GM23338 (cell line): ENCODE measurements at places on chromosomes 2 and 18.

GRCh38 chr2:11955314-11955713 lies 208.9 kb downstream of the LPIN1 start:
- H3K27me3 ChIP-seq = no peaks in the 10 kb centered on the region
- H3K4me3 ChIP-seq = no peak overlapping the region
- H3K36me3 ChIP-seq = no peaks in the 10 kb centered on the region
- no peak for DNase-seq

DNA sequence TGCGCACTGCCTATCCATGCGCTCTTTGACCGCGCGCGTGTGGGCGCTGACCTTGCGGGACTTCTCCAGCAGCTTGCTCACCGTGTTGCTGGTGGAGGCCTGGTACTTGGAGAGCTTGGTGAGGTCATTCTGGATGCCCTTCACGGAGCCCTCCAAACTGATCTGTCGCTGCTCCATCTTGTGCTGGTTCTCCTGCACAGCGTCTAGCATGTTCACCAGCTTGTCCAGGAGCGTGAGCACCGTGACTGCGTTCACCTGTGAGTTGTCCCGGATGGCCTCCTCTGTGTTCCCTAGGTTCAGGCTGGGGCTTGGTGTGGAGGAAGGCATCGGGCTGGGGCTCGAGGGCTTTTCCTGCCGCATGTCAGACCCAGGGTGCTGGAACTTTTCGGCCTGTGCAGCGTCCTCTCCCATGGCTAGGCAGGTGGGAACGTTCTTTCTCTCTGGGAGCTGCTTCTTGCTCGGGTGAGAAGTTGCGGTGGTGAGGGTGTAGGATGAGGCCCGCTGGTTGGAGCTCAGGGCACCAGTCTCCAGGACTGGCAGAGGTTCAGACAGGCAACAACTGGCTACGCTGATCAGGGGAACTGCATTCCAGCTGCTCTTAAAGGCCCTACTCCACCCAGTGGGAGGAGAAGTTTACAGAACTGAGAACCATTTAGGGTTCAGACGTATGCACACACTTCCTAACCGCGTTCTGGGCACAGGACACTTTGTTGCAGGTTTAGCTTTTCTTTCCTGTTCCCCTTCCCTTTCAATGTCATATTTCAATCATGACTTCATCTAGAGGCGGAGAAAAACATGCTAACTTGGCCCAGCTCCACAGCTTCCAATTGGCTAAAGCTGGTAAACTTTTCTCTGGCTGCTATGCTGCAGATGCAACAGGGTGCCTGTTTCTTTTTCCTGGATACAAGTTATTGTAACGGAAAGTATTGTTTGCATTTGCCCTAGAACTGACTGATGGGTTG lies at the start of gene CAVIN2:
Gene CAVIN2, minus strand, starts transcription at position 574 of the 962 bp plus-strand sequence. Its CDS starts 163 bp downstream, at position 411.
- H3K27me3 ChIP-seq = no peaks in the 10 kb centered on the region
- peaks cover 37% of the 10 kb centered on the region for H3K4me1 ChIP-seq
- no peaks in the 10 kb centered on the region for H3K36me3 ChIP-seq
- DNase-seq = no peak
- H3K27ac ChIP-seq = no peak within 1 kb of the TSS

DNA sequence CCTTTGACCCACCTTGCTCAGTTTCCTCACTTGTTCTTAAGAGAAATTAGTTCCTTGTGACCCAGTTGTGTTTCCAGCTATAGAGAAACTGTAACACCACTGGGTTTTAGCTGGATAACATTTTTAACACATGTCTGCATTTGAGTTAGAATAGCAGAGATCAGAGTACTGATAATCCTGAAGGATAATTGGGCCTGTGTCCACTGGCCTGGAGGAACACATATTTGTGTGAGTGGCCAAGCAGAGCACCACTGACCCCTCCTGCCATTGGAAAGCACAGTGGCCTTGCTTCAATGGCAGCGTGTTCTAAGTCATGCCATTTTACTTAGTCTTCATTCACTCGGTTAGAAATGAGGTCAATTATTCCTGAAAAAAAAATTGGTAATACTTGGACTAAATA lies 42.6 kb downstream of the PKP4 start:
- H3K36me3 ChIP-seq = no peaks in the 10 kb centered on the region
- no peak overlapping the region for H3K27ac ChIP-seq
- peaks cover 26% of the 10 kb centered on the region for H3K4me1 ChIP-seq
- H3K4me3 ChIP-seq = no peak overlapping the region
- DNase-seq = no peak
- no peaks in the 10 kb centered on the region for H3K27me3 ChIP-seq

DNA sequence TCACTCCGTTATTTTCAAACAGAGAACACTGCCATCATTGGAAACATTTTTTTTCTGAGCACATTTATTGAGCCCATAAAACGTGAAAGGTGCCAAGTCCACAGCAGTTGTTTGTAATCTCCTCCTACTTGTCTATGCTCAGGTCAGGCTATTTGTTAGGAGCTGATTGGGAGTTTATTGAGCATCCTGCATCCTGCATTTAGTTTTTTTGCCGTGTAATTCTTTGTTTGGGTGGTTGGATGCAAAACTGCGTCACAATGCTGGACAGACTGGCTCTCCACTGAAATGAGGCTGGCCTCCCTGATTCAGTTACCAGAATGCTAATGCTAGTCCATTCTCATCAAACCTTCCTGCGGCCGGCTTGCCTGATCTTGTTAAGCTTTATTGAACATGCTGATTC lies 71.4 kb downstream of the RAPGEF4 start:
- H3K36me3 ChIP-seq = no peaks in the 10 kb centered on the region
- no peak overlapping the region for H3K4me3 ChIP-seq
- H3K4me1 ChIP-seq = no peaks in the 10 kb centered on the region
- no peak overlapping the region for H3K27ac ChIP-seq

- no peak overlapping the region for H3K4me3 ChIP-seq
- peaks cover 5% of the 10 kb centered on the region; the same call in 1 of the 2 replicates for H3K4me1 ChIP-seq
- no peak for DNase-seq
- H3K27me3 ChIP-seq = no peaks in the 10 kb centered on the region
- no peaks in the 10 kb centered on the region for H3K36me3 ChIP-seq
These were observed 274.5 kb upstream of the PXDN start for GRCh38 chr2:2018713-2019410.

GRCh38 chr18:13241083-13241892 lies 22.7 kb downstream of the LDLRAD4 start:
- H3K27me3 ChIP-seq = no peaks in the 10 kb centered on the region
- H3K36me3 ChIP-seq = no peaks in the 10 kb centered on the region
- no peak for DNase-seq
- no peaks in the 10 kb centered on the region for H3K4me1 ChIP-seq
- no peak overlapping the region for H3K27ac ChIP-seq

GRCh38 chr2:23135481-23136100 lies 249.4 kb upstream of the KLHL29 start:
- peaks cover 10% of the 10 kb centered on the region for H3K4me1 ChIP-seq
- H3K27ac ChIP-seq = 0 out of 2 replicates have a peak overlapping the region, but pooled peaks have one; percentile 8
- no peaks in the 10 kb centered on the region for H3K36me3 ChIP-seq
- H3K27me3 ChIP-seq = no peaks in the 10 kb centered on the region
- no peak overlapping the region for H3K4me3 ChIP-seq
- peak; percentile 41 for DNase-seq

DNA sequence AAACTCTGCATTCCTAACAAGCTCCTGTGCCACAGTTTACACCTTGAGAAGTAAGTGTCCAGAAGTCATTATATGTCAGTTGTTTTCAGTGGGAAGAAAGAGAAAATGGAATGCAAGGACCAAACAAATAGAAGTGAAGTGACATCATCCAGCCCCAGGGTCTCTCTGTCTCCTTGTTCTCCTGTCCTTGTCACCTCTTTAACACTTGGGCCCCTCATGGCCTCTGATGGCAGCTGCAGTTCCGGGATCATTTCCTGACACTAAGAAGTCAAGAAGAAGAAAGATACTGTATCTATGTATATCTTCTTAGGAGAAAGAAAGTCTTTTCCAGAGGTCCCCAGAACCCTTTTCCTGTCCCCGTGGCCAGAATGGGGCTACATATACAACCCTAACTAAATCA lies 2.8 kb upstream of the CFAP221 start:
- H3K27ac ChIP-seq = no peak overlapping the region
- H3K36me3 ChIP-seq = no peaks in the 10 kb centered on the region
- H3K4me3 ChIP-seq = no peak overlapping the region
- H3K27me3 ChIP-seq = peaks cover 15% of the 10 kb centered on the region

DNA sequence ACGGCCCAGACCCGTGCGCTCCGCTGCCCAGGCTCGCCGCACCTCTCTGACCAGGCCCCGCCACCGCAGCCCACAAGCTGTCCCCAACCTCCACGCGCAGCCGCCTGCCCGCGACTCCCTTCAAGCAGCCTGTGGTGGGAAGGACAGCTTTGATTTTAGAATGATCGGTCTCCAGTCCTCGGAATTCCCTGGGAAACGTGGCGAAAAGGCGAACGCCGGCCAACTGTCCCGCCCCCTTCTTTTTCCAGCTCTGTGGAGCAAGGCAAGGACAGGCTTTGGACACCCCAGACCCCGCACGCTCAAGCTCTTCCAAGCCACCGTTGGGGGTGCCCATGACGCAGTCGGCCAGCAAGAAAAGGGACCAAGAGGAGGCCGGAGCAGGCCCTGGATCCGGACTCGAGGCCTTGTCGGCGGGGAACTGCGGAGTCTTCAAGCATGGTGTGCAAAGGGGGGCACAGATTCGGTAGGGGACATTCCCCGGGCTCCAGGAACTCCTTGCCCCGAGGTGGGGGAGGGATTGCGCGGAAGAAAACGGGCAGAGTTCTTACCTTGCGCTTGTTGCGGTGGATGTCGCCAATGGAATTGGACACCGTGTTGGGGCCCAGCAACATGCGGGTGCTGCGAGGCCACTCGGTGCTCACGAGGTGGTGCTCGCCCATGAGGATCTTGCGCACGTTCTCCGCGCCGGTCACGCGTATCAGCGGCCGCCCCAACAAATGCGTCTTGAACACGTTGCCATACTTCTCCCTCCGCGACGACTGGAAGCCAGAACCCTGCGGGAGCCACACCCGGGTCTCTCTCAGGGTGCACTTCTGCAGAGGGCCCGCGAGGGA lies 4.0 kb downstream of the CYP26B1 start:
- no peaks in the 10 kb centered on the region for H3K36me3 ChIP-seq
- H3K4me1 ChIP-seq = peaks cover 30% of the 10 kb centered on the region
- H3K27ac ChIP-seq = no peak overlapping the region
- DNase-seq = peak; percentile 42

DNA sequence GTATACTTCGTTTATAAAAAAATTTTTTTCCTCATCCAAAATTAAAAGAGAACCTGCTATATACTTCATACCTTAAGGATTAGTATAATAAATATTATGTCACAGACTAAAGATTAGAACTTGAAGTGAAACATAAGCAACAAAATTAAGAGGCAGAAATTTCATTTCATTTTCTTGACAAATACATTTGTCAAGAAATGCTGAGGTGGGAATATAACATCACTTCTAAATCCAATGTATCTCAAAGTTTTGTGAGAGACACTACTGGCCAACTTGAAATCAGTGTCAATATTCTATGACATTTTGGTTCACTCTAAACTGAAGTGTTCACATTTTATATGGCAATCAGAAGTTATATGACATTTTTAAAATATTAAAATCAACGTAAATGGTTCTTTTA lies 43.8 kb downstream of the SCRN3 start:
- H3K4me3 ChIP-seq = no peak overlapping the region
- no peaks in the 10 kb centered on the region for H3K27me3 ChIP-seq
- no peak overlapping the region for H3K27ac ChIP-seq
- no peaks in the 10 kb centered on the region for H3K4me1 ChIP-seq

- H3K36me3 ChIP-seq = no peaks in the 10 kb centered on the region
- peak; percentile 45 for DNase-seq
- no peak overlapping the region for H3K4me3 ChIP-seq
- H3K4me1 ChIP-seq = no peaks in the 10 kb centered on the region
These were observed 8.4 kb downstream of the SP5 start for GRCh38 chr2:170723446-170723958.

GRCh38 chr2:8168876-8169424 lies 512.9 kb upstream of the ID2 start:
- no peak for DNase-seq
- H3K36me3 ChIP-seq = no peaks in the 10 kb centered on the region; the same call in 1 of the 2 replicates
- no peak overlapping the region for H3K4me3 ChIP-seq
- no peaks in the 10 kb centered on the region for H3K4me1 ChIP-seq
- no peak overlapping the region for H3K27ac ChIP-seq
